ENCODE measurements at places on chromosomes 6 and 20.

GRCh38 chr6:133917781-133918180 lies 28.9 kb downstream of the TCF21 start:
- no peak for DNase-seq

DNA sequence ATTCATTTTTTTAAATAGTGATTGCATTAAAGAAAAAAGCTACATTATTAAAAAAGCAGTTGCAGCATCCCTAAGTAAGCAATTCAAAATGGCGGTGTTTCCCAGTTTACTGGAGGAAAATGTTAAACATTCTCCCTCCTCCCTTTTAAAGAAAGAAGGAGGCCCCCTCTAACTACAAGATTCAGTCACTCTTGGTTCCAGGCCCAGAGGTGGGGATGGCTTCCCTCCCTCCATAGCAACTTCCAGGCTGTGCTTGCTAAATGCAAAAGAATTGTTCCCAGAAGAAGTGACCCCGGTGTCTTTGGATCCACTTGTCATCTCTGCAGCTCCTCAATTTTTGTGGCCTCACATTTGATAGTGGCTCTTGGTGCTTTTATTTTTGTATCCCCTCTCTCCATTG lies 165.9 kb downstream of the SOBP start:
- DNase-seq, result no peak

- no peak for DNase-seq
Measured at GRCh38 chr6:82410151-82410648, 46.6 kb downstream of the TPBG start.

GRCh38 chr6:146916435-146917025 lies 287.7 kb upstream of the STXBP5 start:
- DNase-seq, result no peak

DNA sequence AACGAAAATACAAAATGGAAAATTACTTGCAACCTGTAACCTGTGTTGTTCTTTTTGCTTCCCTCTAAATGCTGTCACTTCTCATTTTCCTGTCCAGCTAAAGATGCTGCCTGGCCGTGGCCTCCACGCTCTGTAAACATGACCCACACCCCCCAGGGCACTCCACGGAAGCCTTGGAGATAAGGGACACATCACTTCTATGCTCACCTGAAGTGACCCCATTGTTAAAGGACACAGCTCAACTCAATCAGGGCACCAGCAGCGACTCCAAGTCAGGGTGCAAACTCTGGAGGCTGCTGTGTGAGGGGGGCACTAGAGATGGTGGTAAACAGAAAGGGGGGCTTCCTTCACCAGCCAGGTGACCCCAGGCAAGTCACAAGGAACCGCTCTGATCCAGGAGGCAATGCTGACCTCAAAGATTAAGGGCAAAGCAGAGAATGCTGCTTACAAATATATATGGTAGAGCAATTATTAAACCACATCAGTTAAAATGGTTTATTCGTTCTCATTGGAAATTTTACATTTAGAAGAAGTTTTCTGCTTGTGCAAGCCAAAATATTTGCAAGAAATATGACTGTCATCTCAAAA lies 13.2 kb downstream of the DIDO1 start:
- DNase-seq, result no peak

DNA sequence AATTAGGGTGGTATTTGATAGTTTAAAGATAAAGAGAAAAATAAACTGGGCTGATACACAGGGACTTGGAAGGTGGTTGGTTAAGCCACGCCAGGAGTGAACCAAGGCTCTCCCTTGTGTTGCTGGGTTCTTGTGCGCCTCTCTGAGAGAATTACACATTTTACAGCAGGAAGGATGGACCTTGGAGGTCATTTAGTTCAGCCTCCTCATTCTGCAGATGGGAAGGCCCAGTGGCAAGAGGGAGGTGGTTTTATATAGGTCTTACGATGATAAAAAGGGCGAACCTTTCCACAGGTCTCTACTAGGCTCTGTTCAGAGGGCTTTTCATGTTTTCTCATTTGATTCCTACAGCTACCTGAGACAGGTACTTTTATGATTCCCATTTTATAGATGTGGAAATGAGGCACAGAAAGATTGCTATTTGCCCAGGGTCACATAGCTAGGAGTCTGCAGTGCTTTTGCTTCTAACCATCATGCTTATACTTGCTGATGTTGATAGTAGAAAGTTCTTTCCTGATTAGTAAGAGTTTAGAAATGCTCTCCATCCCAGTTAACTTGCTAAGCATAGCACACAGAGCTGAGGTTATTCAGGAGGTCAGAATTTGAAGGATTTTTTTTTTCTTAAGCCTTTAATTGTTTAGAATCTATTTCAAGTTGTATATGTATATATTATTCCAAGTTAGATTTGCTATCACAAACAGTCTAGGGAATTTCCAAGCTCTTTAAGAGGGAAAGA lies 12.8 kb downstream of the HIVEP1 start:
- no peak for DNase-seq

GRCh38 chr6:56683882-56684281 lies 41.2 kb upstream of the DST start:
- no peak for DNase-seq

DNA sequence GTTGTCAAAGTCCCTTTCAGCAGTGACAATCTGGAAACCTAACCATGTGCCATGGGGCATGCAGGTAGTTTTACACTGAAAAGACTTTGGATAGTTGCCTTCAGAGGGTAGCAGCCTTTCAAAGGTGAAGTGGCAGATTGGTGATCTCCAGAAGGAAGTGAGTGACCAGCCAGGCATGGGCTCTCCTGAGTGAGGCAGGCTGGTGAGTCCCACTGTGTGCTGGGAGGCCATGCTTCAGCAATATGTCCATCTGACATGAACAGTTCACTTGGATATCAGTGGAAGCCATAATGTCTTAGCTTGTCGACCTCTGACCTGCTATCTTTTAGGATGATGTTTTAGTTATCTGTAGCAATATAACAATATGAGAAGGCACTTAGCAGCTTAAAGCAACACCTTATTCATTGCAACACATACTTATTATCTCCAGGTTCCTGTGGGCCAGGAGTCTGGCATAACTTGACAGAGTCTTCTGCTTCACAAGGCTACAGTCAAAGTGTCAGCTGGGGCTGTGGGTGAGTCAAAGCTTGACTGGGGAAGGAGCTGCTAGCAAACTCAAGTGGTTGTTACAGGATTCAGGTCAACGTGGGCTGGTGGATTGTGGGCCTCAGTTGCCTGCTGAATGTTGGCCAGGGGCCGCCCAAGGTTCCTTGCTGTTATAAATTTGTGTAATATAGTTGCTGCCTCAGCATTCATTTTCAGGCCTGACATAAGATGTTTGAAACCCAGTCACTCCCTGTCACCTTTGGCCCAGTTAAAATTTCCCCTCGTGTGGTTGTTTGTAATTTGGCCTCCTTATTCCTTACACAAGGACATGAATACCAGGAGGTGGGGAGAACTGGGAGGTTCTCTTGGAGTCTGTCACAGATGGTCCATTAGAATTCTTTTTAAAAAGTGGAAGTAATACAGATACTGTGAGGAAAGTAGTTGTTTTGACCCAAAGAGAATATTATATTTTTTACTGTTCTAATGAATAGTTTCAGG lies 100.2 kb downstream of the UST start:
- no peak for DNase-seq

DNA sequence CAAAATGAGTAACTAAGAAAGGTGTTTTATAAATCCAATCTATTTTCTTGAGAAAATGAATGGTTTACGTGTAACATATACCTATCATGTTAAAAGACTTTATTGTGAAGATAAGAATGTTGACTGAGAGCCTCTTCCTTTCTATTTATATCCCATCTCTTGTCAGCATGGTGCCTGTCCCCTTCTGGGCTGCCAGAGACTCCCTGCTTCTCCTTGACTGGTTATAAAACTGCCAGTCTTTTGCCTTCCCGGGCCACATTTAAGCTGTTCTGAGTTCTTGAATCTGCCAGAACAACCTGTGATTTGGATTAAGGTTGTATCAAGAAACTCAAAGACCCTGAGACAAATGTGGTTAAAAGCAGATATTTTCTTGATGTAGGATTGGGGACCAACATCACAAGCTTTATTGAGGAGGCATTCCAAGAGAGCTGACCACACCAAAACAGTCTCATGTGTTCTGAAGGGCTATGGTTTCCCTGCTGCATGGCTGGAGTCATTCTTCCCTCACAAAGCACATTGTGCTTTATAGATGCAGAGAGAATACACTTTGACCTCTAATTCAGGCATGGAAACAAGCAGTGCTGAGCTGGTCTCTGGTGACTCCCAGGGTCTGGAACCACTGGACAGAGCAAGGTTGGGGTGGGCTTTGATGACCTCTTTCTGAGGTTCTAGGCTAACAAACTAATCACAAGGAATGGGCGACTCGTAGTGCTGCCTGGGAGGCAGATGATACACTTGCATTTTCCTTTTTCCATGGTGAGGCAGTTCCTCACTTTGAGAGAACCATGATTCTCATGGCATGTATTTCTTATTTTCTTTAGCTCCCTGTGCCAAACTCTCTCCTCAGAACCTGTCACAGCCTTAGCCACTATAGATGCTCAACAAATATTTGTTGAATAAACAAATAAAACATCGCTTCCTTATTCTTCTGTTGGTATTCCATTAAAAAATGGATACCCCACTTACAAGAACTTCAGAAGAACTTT lies 205.0 kb upstream of the PREP start:
- no peak for DNase-seq

- DNase-seq, result peak; percentile 72
Measured at GRCh38 chr20:1776681-1777475, 118.3 kb upstream of the SIRPA start.

DNA sequence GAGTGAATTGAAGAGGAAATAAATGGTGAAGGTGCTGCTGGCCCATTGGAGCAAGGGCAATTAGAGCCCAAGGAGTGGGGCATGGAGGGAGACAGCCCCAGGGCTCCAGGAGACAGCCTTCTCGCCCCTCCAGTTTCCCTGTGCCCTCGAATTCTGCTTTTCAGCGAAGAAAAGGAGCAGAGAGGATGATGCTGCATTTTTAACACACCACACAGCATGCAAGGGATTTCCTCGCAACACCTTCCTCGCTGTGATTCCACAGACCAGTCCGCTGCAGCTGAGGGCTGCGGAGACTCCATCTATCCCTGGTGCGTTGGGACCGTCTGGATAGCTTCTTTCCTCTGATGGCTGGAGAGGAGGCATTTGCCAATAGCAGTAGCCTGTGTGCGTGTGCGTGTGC lies 41.7 kb downstream of the PTCHD4 start:
- DNase-seq, result no peak

DNA sequence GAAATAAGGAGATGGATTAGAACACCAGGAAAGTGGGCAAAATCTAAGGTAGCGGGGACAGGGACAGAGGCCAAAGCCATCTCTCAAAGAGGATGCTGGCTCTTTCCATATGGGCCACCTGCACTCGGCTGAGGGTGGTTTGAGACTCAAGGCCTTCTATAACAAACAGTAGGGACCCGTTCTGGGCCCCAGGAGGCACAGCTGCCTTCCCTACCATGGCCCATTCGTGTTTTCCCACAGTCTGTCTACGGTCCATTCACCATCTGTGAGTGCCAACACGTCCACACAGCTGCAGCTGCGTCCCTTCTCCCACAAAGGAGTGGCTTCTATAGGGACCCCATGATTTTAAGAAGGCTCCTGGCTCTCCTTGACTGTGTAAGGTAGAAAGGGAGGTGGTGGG lies 871 bp downstream of the BANF2 start:
- no peak for DNase-seq

DNA sequence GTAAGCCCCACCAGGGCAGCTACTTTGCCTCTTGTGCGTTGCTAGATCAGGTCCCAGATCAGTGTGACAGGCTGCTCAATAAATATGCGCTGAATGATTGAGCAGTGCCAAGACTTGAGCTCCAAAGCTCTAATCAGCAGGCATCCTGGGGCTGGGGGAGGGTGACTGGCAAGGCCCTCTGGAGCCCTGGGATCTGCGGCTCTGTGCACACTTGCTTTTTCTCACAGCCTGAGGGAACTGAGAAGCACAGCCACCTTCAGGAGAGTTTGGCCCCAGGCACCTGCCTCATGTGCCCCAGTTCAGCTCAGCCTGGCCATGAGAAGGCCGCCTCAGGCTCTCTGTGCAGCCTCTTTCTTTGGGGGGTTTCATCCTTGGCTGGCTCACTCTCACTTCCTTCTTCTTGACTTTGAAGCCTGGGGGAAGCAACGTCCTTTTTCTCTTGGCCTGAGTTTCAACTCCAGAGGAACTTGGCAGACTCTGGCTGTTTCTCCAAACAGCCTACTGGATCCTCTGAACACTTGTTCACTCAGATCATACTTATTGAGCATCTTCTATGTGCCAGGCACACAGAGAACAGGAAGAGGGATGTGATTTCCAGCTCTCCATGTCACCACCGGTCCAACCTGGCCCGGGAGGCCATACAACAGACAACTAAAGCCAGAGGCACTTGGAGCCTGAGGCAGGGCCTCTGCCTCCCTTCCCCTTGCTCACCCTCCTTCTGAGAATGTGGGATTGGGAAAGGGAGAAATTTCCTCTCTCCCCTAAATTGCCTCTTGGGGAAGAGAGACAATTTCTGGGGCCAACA lies 114.0 kb downstream of the VEGFA start:
- DNase-seq, result no peak

DNA sequence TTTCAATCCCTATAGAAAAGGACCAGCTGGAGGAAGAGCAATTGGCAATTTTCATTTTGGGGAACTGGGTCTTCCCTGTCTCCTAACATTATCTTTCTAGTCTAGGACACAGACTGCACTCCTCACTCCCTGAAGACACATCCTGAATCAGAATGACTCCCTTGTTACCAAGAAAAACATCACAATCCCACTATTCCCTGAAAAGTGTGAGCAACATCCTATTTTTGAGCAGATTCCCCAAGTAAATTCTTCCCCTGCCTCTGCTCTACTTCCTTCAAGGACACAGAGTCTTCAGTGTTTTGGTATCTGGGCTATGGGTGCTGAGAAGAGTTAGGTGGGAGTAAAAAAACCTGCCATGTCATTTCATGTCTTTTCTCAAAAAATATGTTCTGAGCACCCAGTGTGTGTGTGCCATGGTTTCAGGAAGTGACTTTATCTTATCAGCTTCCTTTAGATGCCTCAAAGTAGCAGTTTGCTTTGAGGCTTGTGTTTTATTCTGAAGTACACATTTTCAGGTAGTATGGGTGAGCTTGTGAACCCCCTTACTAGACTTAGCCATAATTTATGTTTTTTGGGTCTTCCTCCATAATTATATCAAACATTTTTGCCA lies 12.4 kb downstream of the LAMA4 start:
- no peak for DNase-seq

- DNase-seq, result no peak
Measured at GRCh38 chr6:149852881-149853280, 11.3 kb downstream of the LRP11 start.

DNA sequence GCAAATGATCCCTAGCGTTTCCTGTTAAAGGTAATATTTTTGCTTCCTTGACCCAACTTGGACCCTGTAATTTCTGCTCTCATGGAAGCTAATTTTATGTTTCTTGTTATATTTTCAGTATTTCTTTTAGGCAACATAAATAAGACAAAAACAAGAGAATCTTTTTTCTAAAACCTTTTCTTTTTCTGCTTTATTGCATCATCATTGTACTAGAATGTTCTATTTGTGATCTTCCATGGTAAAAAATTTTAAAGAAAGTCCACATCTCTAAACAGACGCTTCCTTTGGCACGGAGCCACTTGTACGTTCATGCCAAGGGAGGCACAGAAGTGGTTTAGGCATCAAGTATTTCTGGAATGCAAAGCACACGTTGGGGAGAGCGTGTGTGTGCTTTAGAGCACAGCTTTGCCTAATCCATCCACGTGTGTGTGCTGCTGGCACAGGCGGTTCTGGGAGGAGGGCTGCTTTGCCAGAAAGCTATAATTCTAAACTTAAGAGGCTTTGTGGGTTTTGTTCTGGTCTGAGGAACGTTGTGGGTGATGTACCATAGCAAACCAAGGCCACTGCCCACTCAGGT lies 98.3 kb downstream of the SASH1 start:
- DNase-seq, result no peak

GRCh38 chr20:59705651-59706399 lies 101.5 kb downstream of the PHACTR3 start:
- no peak for DNase-seq

All from stimulated activated CD8-positive, alpha-beta memory T cell treated with anti-CD3 and anti-CD28 coated beads, Interleukin-7, amount 100 ng/mL, for 24 hours (primary cell).